ENCODE measurements at places on chromosomes 16 and 17. TPM values are rescaled to one million over a fixed set of nuclear protein-coding genes. Genes with fewer than 3 reads are reported as not detected.

GRCh38 chr17:79624718-79625478 is 14.0 kb upstream of the RBFOX3 start:
- no peak overlapping the region for H3K4me3 ChIP-seq
- no peaks in the 10 kb centered on the region for H3K36me3 ChIP-seq
- H3K4me1 ChIP-seq, result no peaks in the 10 kb centered on the region
- H3K27me3 ChIP-seq, result no peaks in the 10 kb centered on the region
- no peak overlapping the region for H3K27ac ChIP-seq

- no peak for DNase-seq
- no peaks in the 10 kb centered on the region for H3K4me1 ChIP-seq
These were observed 23.6 kb downstream of the RAB40B start for GRCh38 chr17:82674656-82675475.

DNA sequence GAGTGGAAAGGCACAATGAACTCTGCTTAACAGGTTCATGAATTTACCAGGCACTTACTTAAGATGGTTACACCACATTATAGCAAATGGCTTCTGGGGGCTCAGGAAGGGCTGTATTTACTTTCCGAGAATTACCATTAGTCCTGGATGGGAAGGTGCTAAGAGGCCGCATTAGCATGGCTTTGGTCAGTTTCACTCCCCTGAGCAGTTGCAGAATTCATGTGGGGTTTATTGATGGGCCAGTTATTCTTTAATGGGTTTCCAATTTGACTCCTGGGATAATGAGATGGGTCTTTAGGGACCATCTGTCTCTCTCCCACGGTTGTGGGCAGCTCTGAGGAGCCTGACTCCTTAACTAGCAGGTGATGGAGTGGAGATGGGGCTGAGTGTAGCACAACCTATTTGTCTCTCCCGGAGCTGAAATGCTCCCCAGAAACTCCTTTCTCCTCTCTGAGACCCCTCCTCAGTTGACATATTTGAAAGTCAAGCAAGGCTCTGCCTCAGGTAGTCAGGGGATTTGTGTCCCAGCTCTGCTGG is 652.5 kb downstream of the HS3ST4 start:
- no peak for DNase-seq
- no peaks in the 10 kb centered on the region for H3K4me1 ChIP-seq
- H3K27ac ChIP-seq, result no peak overlapping the region
- H3K27me3 ChIP-seq, result no peaks in the 10 kb centered on the region

DNA sequence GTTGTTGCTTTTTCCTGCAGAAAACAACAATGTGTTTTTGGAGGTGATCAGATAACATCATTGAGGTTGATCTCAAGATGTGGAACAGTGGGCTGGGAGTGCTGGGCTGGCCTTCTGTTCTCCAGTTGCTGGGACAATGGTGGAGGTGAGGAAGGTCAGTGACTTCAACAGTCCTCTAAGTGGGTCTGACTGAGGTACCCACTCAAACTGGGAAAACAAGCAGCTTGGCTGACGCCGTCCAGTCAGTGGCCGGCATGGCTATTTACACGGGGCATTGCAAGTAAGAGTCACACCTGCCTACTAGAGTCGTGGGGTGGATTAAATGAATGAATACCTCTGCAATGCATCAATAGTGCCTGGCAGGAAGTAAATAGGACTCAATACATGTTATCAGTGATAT is 386.7 kb upstream of the ZFHX3 start:
- no peak for DNase-seq
- H3K27ac ChIP-seq, result no peak overlapping the region
- no peaks in the 10 kb centered on the region for H3K4me1 ChIP-seq
- H3K4me3 ChIP-seq, result no peak overlapping the region
- H3K36me3 ChIP-seq, result no peaks in the 10 kb centered on the region

- H3K27ac ChIP-seq, result no peak overlapping the region
- DNase-seq, result no peak
- H3K4me3 ChIP-seq, result no peak overlapping the region
- H3K36me3 ChIP-seq, result no peaks in the 10 kb centered on the region
- H3K27me3 ChIP-seq, result no peaks in the 10 kb centered on the region
These were observed 146.8 kb downstream of the SOX9 start for GRCh38 chr17:72267601-72268000.

DNA sequence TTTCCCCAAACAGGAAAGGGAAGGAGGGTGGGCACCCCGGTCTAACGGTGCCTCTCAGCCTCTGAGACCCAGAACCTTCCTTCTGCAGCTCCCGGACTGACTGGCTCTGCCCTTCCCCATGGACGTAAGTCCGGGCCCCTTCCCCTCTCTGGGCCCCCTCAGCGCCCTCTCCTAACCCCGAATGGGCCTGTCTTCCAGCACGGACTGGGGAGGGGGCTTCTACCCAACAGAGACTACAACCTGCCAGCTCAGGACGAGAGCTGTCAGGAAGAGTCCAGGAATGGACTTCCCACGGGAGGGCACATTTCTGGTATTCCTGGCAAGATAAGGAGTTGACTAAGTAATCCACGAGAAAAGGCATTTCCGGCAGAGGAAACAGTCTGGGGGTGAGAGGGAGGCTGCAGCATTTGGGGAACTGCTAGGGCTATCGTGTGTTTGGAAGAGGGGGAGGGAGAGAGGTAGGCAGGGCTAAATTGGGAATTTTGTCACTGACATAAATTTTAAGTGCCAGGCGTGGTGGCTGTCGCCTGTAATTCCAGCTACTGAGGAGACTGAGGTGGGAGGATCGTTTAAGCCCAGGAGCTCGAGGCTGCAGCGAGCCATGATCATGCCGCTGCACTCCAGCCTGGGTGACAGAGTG is 12.1 kb upstream of the ALDOA start:
- no peaks in the 10 kb centered on the region for H3K36me3 ChIP-seq
- no peaks in the 10 kb centered on the region for H3K27me3 ChIP-seq
- peaks cover 17% of the 10 kb centered on the region for H3K4me1 ChIP-seq
- DNase-seq, result no peak

DNA sequence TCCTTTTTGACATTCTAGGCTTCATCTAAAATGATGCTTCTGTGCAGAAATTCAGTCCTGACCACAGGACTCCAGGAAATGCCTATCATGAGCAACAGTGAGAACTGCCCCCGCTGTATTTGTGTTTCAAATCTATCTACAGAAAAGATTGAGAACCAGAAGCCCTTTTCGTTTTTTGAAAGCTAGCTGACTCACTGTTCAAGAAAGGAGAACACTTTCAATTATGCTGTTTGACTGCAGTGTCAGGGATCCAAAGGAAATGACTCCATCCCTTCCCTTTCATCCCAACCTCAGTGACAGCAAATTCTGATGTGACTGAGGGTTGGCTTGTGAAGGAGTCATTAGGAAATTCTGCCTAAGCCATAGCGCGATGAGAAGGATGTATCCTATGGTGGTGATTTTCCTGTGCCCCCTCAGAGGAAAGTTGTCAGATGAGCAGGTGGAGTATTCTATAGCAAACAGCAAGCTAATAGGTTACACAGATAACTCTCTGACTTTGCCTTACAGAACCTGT is 622.3 kb downstream of the TMEM114 start:
- no peaks in the 10 kb centered on the region for H3K27me3 ChIP-seq
- DNase-seq, result no peak
- no peaks in the 10 kb centered on the region for H3K4me1 ChIP-seq
- no peak overlapping the region for H3K4me3 ChIP-seq
- no peaks in the 10 kb centered on the region for H3K36me3 ChIP-seq
- H3K27ac ChIP-seq, result no peak overlapping the region

GRCh38 chr17:40612599-40613244 is 34.9 kb downstream of the SMARCE1 start:
- no peak overlapping the region for H3K27ac ChIP-seq
- DNase-seq, result no peak
- no peaks in the 10 kb centered on the region for H3K27me3 ChIP-seq
- H3K4me1 ChIP-seq, result no peaks in the 10 kb centered on the region
- H3K36me3 ChIP-seq, result no peaks in the 10 kb centered on the region

- no peaks in the 10 kb centered on the region for H3K27me3 ChIP-seq
- H3K4me1 ChIP-seq, result peaks cover 11% of the 10 kb centered on the region
- H3K36me3 ChIP-seq, result no peaks in the 10 kb centered on the region
- no peak overlapping the region for H3K4me3 ChIP-seq
These were observed 3.1 kb upstream of the MED11 start for GRCh38 chr17:4728124-4728523.

DNA sequence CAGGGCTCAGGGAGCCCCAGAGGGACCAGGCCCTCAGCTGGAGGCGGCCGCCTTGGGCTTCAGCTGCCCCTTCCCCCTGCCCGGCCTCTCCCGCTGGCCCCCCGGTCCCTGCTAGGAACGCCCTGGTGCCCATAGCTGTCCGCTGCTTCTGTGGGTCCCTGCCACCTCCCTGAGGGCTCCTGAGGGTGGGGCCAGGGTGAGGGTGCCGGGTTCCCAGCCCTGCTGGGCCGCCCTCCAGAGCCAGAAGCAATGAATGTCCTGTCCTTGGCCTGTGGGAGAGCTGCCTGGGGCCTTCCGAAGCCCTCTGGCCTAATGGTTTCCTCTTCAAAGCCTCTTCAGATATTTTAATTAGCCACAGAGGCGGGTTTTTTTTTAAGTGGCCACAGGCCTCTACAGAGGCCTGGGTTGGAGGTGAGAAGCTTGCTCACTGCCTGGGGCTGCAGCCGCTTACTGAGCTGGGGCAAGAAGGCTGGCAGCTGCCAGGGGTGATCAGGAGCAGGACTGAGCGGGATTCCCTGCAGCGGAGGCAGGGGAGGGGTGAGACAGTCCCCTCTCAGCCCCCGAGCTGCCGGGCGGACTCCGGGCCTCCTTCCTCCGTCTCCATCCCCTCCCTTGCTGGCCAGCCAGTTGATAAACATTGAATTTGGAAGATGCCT is 9.9 kb downstream of the CENPX start:
- H3K36me3 ChIP-seq, result no peaks in the 10 kb centered on the region
- H3K4me1 ChIP-seq, result peaks cover 3% of the 10 kb centered on the region
- no peaks in the 10 kb centered on the region for H3K27me3 ChIP-seq

- peak; percentile 85 for DNase-seq
- H3K4me3 ChIP-seq, result peak overlapping the region; percentile 94
- peaks cover 20% of the 10 kb centered on the region for H3K4me1 ChIP-seq
- H3K27me3 ChIP-seq, result no peaks in the 10 kb centered on the region
These were observed 352 bp downstream of the MARF1 start for GRCh38 chr16:15642557-15643047.

- no peak for DNase-seq
- H3K27me3 ChIP-seq, result no peaks in the 10 kb centered on the region
- H3K27ac ChIP-seq, result no peak overlapping the region
These were observed 16.2 kb downstream of the DNASE1 start for GRCh38 chr16:3670711-3671110.

- H3K4me1 ChIP-seq, result no peaks in the 10 kb centered on the region
- no peak overlapping the region for H3K4me3 ChIP-seq
- no peak overlapping the region for H3K27ac ChIP-seq
- DNase-seq, result no peak
- no peaks in the 10 kb centered on the region for H3K36me3 ChIP-seq
These were observed 13.3 kb downstream of the UTS2R start for GRCh38 chr17:82384730-82385481.

DNA sequence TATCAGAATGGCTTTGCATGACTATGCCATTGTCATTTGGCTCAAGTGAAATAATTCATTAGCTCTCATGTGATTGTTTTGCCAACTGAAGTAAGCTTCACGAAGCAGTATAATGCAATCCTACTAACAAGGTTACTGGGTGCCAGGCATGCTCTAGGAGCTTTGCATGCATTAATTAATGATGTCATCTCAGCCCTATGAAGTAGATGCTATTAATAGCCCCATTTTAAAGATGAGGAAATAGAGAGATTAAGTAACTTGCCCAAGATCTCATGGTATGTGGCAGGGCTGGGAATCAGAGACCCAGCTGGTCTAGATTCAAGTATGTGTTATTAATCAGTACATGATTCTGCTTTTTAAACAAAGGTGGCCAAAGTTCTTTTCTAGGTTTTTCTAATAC is 14.1 kb downstream of the KRT39 start:
- peaks cover 6% of the 10 kb centered on the region for H3K27me3 ChIP-seq
- no peak overlapping the region for H3K27ac ChIP-seq
- no peak overlapping the region for H3K4me3 ChIP-seq
- no peaks in the 10 kb centered on the region for H3K4me1 ChIP-seq

GRCh38 chr16:79835194-79835593 is 234.7 kb upstream of the MAF start:
- no peak for DNase-seq
- H3K4me3 ChIP-seq, result no peak overlapping the region
- no peaks in the 10 kb centered on the region for H3K36me3 ChIP-seq
- no peak overlapping the region for H3K27ac ChIP-seq

- no peaks in the 10 kb centered on the region for H3K27me3 ChIP-seq
- no peak overlapping the region for H3K4me3 ChIP-seq
- H3K36me3 ChIP-seq, result peaks cover 12% of the 10 kb centered on the region
- DNase-seq, result no peak
- no peak overlapping the region for H3K27ac ChIP-seq
- H3K4me1 ChIP-seq, result peaks cover 4% of the 10 kb centered on the region
These were observed 45.4 kb downstream of the GAN start for GRCh38 chr16:81360135-81360534.

DNA sequence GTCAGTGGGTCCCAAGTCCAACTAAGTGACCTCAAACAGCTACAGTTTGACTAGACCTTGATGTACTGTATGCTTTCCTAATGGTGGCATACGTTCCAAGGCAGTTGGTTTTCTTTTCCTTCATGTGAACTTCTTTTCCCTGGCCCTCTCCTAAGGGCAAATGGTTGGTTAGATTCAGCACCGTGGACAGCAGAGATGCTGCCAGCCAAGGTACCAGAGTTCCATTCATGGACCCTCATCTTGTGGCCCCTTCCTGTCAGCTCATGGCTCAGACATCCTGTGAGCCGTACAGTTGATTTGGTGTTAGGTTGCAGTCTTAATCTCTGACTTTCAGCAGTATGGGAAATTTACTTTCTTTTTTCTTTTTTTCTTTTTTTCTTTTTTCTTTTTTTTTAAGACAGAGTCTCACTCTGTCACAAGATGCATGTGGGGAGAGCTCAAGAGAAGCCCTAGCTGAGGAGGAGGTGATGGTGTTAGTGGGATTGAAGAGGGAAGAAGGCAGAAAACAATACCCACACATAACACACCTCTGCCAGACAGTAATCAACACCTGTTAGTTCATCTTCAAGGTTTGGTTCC is 122.4 kb downstream of the USP31 start:
- H3K27me3 ChIP-seq, result no peaks in the 10 kb centered on the region
- H3K36me3 ChIP-seq, result no peaks in the 10 kb centered on the region
- no peaks in the 10 kb centered on the region for H3K4me1 ChIP-seq
- no peak overlapping the region for H3K4me3 ChIP-seq
- no peak for DNase-seq

DNA sequence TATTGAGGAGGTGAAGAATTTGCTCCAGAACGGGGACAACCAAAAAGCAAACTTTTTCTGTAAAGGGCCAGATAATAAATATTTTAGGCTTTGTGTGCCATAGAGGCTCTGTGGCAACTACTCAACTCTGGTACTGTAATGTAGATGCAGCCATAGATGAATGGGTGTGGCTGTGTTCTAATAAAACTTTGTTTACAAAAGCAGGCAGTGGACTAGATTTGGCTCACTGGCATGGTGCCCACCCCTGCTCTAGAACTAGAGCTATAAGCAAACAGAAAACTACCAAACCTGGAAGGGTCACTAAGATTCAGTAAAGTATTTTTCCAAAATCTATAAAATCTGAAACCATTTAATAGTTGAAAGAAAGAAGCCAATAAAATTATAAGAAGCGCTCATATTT is 24.6 kb upstream of the SMURF2 start:
- no peaks in the 10 kb centered on the region for H3K4me1 ChIP-seq
- no peak for DNase-seq

- no peaks in the 10 kb centered on the region for H3K27me3 ChIP-seq
- H3K4me1 ChIP-seq, result no peaks in the 10 kb centered on the region
- no peaks in the 10 kb centered on the region for H3K36me3 ChIP-seq
These were observed 121.4 kb downstream of the ZNF778 start for GRCh38 chr16:89338863-89339262.

The JUP gene
- total RNA-seq, result 32.2 TPM

The KRT36 gene
- not detected for total RNA-seq

The AKAP10 gene
- 31.0 TPM for total RNA-seq

The DHRS7C gene
- not detected for total RNA-seq

The TNFRSF17 gene
- total RNA-seq, result not detected

The CACNG3 gene
- total RNA-seq, result not detected

The SDR42E1 gene
- 0.49 TPM for total RNA-seq

The NACA2 gene
- total RNA-seq, result not detected

Measured in sigmoid colon (tissue), 7 donors.